ENCODE measurements at places on chromosomes 3 and 15.

DNA sequence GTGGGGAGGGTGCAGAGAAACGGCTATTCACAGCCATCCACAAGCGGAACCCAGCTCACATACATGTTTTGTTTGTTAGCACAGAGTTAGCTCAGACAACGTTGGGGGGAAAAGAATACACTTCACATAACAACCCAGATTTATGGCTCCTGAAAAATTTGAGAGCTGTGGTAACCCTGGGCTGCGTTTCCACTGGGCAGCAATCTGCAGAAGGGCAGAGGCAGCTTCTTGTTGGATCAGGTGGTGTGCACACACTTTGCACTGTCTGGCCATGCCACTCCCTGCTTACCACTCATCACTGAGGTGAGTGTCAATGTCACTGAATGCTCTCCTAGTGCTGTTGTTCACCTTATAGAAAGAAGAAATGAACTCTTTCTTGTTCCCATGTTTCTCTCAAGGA lies 299.8 kb upstream of the SOX14 start:
- no peak for DNase-seq

DNA sequence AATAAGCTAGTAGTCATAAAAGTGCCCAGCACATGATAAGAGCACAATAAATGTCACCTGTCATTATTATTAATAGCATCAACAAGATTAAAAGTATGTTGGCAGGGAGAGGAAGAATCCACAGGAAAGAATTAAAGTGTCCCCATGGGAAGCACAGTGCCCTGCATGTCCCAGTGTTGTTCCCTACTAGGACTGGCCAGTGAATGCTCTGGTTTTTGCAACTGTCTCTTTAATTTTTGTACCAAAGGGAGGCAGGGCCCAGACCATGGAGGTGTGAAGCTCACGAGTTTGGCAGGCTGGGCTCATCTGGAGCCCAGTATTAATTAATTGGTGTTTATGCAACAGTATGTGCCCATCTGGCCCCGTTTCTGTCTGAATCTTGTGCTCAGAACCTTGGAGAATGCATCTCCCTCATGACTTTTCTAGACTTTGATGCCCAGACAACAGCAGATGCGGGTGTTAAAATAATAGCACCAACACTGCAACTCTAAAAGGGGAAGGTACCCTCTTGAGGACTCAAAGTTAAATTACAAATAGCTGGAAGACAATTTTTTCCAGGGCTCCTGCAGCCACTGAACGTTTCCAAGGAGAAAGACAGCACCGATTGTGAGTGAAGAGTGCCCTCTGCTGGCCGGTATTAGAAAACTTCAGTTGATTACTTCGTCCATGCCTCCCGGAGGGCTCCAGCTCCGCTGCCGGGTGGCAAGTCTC lies 71.9 kb upstream of the SPATA12 start:
- DNase-seq, result peak; percentile 84

GRCh38 chr3:128278761-128279600 lies 125.7 kb downstream of the EEFSEC start:
- peak; percentile 84 for DNase-seq

DNA sequence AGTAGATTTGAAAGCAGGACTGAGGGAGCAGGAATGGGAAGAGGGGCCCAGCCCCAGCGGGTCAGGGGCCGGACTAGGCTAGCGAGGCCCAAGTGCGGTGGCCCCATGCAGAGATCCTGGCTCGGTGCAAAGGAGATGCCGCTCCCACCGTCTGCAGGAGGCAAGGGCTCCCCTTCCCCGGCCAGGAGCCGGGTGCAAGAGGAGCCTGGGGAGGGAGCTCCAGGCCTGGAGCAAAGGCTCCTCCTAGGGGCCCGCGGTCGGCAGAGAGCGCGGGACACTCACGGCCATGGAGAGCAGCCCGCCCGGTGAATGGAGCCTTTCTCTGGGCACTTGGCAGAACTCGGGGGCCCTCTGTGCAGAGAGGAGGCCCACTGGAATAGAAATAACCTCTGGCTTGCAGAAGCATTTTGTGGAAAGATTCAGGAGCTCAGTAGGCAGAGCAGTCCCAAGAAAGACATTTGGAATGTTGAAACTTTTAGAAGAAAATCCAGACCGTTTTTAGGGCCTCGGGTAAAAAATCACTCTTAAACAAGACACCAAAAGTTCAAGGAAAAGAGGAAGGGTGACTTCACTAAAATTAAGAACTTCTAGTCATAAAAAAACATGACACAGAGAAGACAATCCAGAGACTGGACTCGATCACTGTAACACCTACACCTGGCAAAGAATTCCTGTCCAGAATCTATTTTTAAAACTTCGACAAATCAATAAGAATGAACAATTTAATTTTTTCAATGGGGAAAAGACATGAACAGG lies 43.0 kb upstream of the USP3 start:
- no peak for DNase-seq

- DNase-seq, result peak; percentile 97
Observed at GRCh38 chr15:39920510-39921273, 626 bp upstream of the GPR176 start.

DNA sequence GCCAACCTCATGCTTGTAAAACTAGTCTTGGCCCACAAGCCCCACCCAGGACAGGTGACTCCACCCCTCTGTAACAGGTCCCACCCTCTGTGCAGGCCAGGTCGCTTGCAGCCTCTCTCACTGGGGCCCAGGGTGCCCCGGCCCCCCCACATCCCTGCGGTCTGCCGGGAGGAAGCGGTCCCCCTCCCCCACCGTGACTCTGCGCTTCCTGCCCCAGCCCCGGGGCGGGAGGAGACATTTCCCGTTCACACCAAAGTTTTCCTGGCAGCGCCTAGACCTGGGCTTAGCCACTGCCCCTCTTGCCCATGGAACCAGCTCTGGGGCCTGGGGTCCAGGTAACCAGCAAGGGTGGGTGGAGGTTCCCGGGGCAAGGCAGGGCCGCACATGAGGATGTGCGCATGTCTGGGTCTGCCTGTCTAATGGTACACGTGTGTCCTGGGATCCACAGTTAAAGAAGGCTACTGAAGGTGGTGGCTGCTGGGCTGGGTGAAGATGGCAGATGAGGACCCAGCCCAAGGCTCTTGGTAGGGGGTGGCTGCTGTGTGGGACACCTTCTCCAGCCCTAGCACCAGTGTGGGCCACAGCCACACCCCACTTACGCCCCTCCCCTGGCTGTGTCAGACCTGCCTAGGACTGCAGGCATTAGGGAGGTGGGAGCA lies 8.4 kb downstream of the NBEAL2 start:
- DNase-seq, result no peak

- DNase-seq, result no peak
Observed at GRCh38 chr15:83129791-83130190, 22.3 kb downstream of the TM6SF1 start.

Data from GM23248 (cell line).